ENCODE measurements at places on chromosomes 2 and 18.

GRCh38 chr2:30747206-30747605 is 60.0 kb downstream of the CAPN13 start:
- DNase-seq: no peak

DNA sequence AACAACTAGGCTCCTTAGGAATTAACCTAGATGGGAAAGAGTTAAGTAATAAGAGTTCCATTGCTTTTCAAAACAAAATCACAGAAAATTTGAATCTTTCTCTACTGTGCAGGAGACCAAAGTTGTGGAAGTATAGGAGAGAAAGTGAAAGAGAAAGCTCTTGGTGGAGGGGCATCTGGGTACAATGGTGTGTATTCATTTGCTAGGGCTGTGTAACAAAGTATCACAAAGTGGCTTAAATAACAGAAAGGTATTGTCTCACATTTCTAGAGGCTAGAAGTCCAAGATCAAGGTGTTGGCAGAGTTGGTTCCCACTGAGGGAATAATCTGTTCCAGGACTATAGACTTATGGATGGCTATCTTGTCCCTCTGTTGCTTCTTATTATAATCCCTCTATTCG is 50.5 kb upstream of the GORASP2 start:
- DNase-seq: no peak

DNA sequence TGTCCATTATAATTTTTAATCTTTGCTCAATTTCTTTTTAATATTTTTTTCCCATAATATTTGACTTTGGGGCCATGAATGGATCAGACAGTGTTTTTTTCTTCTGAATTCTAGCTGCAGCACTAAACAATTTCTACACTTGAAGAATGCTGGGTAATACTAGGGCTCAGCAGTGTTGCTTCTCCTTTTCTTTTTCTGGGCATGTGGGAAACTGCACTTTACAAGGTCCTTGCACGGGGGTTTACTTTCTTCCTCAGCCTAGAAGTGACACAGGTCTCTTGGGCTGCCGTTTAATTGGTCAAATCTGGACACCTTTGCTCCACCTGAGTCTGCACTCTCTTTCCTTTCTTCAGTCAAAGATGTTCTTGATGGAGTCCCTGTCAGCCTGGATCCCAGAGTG is 135.4 kb upstream of the APCDD1 start:
- no peak for DNase-seq

- no peak for DNase-seq
Observed at GRCh38 chr18:58196164-58196563, 152.1 kb downstream of the NEDD4L start.

DNA sequence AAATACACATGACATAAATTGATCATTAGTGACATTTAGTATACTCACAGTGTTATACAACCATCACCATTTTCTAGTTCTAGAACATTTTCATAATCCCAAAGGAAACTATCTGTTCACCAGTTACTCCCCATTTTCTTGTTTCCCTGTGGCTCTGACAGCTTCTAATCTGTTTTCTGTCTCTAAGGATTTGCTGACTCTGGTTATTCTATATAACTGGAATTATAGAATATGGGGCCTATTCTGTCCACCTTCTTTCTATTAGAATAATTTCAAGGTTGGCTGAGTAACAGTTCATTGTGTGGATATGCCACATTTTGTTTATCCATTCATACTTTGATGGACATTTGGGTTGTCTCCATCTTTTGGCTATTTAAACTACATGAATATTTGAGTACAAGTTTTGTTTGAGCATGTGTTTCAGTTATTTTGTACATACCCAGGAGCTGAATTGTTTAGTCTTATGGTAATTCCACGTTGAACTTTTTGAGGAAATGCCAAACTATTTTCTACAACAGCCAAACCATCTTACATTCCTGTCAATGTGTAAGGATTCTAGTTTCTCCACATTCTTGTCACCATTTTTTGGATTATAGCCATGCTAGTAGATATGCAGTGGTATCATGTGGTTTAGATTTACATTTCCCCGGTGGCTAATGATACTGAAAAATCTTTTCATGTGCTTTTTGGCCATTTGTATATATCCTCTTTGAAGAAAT is 20.5 kb downstream of the KIAA1328 start:
- no peak for DNase-seq

- DNase-seq: peak; percentile 30
Observed at GRCh38 chr18:51278045-51278649, 80.7 kb upstream of the MEX3C start.

GRCh38 chr2:144443837-144444817 is 75.8 kb downstream of the ZEB2 start:
- no peak for DNase-seq

GRCh38 chr2:122734766-122735424 is 979.4 kb downstream of the TSN start:
- no peak for DNase-seq

DNA sequence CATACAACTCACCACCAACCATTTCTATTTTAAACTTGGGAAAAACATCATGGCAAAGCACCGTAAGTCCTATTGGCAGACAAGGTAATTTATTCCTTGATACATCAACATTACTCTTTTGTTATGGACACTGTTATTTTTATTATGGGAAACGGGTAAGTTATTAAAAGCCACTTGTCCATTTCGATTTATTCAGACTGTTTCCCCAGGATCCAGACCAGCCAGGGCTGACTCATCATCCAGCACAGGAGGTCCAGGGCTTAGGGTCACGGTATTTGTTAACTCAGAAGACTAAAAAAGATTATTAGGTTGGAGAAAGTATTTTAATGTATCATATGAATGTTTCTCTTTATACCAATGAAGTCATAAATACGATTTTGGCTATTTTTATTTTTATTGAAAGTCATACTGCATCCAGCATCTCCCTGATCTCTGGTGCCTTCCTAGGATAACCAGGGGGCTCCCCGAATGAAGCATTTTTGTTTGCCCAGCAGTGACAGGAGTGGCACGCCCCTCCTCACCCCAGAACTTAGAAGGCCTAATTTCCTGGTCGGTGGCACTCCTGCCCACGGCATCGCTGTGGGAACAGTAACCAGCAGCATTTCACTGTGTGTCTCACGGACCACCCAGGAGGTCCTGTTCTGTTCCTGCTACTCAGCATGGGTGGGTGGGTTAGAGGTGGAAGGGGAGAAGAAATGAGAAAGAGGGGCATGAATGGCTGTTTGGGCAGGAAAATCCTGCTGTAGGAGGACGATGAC is 446.1 kb downstream of the EIPR1 start:
- DNase-seq: no peak

GRCh38 chr2:236777408-236777807 is 207.8 kb downstream of the ACKR3 start:
- no peak for DNase-seq

DNA sequence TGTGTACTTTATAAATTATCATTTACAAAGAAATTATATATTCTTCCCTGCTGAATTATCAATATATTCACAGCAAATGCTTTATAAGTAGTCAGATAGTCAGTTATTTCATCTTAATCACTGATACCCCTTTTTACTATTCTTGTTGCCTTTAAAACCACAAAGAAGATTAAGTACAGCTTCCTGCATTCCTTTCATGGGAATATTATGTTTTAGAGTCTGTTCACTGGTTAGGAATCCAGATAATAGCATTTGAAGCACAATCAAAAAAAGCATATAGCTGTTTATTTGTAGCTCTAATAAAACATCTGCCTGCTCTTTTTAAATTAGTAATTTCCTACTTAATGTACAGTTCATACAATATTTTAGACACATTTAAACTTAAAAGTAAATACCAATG is 508.9 kb downstream of the FBXO15 start:
- no peak for DNase-seq
